HCT116 (cell line): ENCODE measurements at places on chromosomes 2 and 18. TPM values are rescaled to one million over a fixed set of nuclear protein-coding genes. Genes with fewer than 3 reads are reported as not detected.
A peak's percentile ranks its signal among the peaks of the same experiment; 100 is the strongest.

- DNase-seq = no peak
Measured at GRCh38 chr2:147382322-147382948, 462.4 kb upstream of the ACVR2A start.

HES6 gene
- total RNA-seq = 47.8 TPM

DNA sequence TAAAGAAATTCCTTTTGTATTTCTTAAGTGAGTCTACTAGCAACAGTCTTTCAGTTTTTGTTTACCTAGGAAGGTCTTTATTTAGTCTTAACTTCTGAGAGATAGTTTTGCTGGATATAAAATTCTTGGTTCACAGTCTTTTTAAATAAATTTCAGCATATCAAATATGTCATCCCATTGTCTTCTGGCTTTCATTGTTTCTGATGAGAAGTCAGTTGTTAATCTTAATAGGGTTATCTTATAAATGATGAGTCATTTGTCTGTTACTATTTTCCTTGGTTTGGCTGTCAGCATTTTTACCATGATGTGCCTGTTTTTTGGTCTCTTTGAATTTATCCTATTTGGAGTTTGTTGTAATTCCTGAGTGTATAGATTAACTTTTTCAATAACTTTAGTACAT is 129.3 kb downstream of the FAM210A start:
- no peak for DNase-seq

GRCh38 chr2:76194031-76194775 is 483.5 kb upstream of the GCFC2 start:
- DNase-seq = no peak

DNA sequence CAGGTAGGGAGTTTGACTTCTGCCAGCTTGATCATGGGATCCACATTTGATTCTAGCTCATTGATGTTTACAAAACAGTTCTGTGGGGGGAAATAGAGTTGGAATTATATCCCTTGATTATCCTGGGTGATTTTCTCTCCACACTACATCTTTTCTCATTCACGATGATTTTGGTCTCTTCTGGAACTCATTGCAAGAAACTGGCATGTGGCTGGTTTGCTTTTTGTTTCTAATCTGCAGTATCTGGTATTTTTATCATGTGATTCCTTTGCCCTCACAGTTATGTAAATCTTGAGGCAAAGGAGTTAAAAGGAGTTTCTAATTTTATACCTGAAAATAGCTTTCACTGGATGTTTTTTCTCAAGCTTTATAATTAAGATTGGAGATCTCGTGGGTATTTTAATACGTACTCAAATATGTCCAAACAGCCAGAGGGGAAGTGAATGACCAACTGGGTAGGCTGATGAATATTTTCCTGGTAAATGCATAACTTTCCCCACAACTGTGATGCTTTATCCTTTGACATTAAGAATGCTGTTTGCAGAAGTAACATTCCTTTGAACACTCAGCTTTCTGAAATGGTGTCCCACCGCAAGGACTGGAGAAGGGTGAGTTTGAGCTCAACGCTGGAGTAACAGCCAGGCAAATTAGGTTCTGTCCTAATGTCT is 502.9 kb upstream of the ZEB2 start:
- no peak for DNase-seq

HOXD4 gene
- 0.61 TPM for total RNA-seq

MREG gene
- total RNA-seq = 16.9 TPM

DNA sequence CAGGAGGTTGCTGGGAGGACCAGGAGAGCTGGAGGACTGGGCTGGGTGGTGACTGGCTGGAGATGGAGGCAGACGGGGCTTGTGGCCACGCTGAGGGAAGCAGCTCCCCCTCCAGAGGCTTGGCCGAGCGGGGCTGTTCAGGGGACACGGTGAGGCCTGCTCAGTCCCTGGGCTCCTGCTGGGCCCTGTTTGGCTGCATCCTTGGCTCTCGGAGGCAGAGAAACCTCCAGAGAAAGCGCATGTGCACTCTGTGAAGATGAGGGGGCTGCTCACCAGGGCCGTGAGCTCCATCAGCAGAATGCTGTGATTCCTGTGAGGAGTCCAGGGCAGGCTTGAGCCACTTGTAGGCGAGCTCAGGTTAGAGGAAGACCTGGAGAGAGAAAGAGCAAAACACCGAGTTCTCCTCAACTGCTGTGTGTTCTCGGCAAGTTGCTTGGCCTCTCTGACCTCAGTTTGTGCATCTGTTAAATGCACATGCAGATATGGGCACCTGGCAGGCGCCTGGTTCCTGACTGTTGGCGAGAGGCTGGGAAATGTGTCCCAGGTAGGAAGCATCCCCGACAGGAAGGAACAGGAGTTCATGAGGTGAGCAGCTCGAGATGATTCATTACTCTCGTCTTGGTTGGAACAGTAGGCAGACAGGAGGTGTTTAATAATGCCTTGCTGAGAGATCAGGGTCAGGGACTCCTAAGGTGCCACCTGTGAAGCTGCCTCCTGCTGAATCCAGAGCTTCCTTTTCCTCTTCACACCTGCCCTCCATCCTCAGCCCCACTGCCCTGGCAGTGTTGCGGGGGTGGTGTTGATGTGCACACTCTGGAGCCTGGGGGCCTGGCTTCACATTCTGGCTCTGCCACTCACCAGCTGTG is 941 bp downstream of the ZAP70 start:
- no peak for DNase-seq

- DNase-seq = peak; percentile 96
Measured at GRCh38 chr18:31942999-31943877, at the start of gene TRAPPC8. Gene TRAPPC8 (minus strand): TSS chr18:31943128. CDS start chr18:31942764, 364 bp downstream.

GRCh38 chr2:43370146-43370545 is 143.7 kb upstream of the ZFP36L2 start:
- DNase-seq = no peak

DNA sequence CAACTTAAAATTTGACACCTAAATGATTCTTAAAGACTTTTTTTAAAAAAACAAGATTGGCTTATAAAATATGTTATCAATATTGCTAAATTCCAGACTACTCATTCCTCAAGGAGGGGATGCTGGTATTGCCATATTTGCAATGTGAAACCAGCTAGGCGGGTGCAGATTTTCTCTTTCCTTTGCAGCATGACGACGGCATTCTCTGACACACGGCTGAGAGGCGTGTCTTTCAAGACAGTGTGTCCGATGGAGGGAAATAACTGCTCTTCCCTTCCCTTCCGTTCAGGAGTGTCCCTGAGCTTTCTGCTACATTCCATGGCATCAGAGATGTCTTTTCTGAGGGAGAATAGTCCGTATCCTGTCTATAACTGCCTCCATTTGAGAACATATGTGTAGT is 38.2 kb upstream of the CNGA3 start:
- no peak for DNase-seq

DNA sequence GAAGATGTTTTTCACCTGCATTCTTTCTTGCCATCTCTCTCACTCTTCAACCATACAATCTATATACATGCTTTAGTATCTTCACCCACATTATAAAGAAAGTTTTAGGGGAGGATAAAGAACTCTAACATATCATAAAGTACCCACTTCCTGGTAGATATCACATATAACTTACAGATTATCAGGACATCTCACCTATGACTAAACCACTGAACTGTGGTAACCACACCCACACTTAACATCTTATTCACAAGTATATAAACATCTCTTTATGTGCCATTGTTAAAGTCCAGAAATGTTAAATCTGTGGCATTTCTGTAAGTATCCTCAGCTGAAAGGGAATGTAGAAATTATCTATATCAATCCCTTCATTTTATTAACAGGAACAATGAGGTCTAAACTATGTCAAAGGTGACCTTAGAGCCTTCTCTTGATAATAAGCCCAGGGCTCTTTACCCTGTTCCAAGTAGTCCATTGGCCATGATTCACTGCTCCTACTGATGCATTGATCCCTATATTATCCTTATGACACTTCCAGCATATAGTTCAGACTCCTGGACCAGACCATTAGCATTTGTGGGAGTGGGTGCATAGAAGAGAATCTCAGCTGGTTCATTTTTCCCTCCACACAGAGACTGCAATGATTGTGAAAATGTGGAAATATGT is 182.4 kb downstream of the SUCLG1 start:
- DNase-seq = no peak
